RPMI7951 (cell line): ENCODE measurements at places on chromosomes 1 and 21.
A peak's percentile ranks its signal among the peaks of the same experiment; 100 is the strongest.

DNA sequence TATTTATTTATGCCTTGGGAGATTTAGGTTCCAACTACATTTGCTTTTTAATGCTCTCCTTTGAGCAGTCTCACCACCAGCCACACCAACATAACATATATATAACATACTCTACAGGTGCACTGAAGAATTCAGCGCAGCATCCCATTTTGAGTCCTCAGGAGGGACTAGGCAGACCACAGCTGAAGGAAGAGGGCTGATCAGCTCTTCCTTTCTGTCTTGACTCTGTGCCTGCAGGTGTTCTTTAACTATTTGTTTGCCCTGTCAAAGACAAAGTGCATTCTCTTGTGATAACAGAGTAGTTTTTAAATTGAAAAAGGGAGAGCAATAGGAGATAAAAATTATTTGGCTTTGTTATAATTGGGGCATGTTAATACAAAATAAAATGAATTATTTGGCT, 17.0 kb downstream of the HIPK1 start:
- DNase-seq: no peak

GRCh38 chr1:62058956-62059355, 135.7 kb upstream of the L1TD1 start:
- DNase-seq: no peak

DNA sequence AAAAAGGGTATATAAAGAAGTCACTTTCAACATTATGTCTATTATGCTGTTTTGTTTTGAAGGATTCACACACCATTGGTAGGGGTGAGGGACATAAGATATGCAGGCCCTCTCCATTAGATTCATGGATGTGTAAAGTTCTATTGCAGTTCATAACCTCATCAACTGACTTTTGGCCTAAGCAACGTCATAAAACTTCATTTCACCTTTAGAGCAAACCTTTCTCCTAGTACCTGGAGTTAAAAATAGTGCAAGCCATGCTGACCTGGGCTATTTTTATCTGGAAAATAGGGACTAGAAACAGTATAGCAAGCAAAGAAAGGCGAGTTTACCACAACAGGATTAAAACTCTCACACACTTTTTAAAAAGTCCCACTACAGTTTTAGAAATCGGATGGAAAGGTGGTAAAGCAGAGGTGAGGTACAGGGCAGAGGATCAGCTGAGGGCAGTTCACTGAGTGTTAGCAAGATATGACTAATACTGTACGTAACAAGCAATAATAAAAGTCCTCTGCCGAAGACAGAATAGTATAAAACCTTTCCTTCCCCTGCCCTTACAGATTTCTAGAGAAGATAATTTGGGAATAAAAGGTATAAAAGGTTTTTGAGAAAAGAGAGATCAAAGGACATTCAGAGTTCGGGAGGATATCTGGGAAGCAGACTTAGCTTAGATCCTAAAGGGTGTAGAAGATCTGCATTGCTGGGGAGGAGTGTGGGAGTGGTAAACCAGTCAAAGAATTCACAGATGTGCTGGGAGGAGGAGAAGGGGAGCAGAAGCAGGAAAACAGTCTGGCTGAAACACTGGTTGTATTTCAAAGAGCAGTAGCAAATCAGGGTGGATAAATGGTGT, 14.3 kb downstream of the EGLN1 start:
- DNase-seq: peak; percentile 22

DNA sequence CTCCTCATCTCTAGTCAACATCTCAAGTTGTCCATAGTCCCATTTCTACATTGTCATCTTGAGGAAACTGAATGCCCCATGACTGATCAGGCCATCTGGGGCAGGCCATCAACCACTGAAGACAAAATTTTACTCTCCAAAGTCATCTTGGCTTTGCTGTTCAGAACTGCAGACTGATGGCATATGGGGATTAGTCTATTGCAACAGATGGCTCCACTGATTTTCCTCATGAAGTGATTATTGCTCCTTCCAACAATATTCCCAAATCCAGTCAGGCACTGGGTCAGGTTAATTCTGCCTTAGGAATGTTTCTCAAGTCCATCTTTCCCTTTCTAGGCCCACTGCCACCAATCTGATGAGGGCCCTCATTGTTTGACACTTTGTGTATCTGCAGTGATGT, 101.7 kb downstream of the ESRRG start:
- no peak for DNase-seq

DNA sequence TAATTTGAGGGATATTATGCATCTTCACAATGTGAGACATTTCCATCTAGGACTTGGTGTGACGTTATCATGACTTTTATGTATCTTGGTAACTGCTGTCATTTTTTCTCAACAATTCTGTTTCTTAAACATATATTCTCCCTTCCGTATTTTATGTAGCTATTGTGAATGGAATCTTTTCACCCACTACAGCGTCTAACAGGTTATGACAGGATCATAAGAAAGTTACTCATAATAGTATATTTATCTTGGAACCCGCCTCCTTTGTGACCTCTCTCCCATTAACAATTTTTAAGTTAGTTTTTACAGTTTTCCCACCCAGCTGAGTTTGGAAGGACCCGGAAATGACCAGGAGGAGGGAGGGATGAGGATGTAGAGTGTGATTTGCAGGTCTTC, 6.8 kb upstream of the DMRTA2 start:
- DNase-seq: no peak

DNA sequence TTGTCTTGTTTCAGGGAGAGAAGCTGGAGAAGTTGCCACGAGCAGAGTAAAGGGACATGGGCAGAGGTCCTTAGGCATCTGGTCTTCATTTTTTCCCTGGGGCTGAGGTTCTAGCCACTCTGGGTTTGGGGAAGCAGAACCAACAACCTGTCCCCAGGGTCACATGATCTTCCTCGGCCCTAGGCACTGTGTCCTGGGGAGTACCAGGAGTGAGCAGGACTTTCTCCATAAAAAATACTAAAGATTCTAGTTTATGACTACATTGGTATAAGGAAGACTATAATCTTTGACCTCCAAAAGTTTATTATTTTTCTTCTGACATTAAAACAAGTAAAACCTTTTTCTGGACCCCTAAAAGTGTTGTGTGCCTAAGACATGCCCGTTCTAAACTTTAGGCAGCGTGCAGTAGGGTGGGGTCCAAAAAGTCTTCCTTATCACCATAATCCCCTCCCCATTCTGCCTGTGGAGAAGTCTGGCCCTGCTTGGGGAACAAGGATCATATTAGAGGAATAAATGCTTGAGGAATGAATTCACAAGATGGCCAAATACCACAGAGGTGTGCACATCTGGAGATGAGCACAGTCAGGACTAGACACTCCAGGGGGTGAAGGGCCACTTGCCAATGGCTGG, 19.3 kb upstream of the IGSF3 start:
- peak; percentile 91 for DNase-seq

GRCh38 chr1:207830788-207831187, 78.9 kb downstream of the CD46 start:
- DNase-seq: no peak
